ENCODE measurements at places on chromosomes 5 and 9.
A peak's percentile ranks its signal among the peaks of the same experiment; 100 is the strongest.

DNA sequence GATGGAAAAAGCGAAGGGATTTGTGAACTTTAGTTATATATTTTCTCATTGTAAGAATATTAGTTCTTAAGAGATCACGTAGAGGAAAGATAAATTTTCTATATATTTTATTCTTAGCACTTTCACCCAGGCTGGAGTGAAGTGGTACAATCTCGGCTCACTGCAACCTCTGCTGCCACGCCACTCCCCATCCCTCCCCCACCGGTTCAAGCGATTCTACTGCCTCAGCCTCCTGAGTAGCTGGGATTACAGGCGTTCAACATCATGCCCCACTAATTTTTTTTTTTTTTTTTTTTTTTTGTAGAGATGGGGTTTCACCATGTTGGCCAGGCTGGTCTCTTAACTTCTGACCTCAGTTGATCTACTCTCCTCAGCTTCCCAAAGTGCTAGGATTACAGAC is 42.6 kb downstream of the RAB24 start:
- no peak for DNase-seq

GRCh38 chr5:62041156-62041756 is 264.8 kb upstream of the KIF2A start:
- no peak for DNase-seq

- DNase-seq: no peak
These were observed 183.3 kb downstream of the MAPKAP1 start for GRCh38 chr9:125523681-125524080.

- no peak for DNase-seq
These were observed 147.3 kb downstream of the TTLL11 start for GRCh38 chr9:121945849-121946248.

DNA sequence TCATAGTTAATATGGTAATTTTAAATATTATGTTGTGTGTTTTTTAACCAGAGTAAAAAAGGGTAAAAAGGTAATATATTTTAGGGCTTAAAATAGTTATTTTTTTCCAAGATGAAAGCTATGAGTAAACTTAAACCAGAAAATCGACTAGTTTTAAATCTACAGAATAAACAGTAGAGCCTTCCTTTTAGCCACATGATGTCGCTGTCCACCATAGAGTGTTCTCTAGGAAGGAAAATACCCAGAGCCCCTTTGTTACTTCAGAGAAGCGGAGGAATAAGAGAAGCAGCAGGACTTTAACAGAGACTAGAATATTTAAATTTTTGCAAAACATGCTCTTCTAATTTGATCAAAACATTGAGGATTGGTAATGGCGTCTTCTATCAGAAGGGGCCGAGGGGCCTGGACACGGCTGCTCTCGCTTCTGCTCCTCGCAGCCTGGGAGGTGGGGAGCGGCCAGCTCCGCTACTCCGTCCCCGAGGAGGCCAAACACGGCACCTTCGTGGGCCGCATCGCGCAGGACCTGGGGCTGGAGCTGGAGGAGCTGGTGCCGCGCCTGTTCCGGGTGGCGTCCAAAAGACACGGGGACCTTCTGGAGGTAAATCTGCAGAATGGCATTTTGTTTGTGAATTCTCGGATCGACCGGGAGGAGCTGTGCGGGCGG is at the start of gene PCDHA2:
Gene PCDHA2, plus strand, starts transcription at position 258 of the 664 bp plus-strand sequence.
- DNase-seq: no peak

DNA sequence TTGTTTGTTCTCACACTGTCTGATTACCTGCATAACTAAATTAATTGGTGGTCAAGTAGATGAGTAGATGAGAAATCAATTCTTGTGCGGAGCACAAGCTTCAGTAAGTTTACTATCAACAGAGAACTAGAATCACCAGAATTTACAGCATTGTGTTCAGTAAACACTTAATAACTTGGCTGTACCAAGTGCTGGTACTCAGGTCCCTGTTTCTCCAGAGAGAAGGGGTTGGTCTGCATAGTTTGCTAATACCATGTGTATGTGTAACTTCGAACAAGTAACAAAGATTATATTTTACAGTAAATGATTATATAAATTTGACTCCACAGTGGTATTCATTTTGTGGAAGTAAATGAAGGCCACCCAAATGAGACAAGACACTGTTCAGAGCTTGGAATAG is 146.3 kb downstream of the PCSK5 start:
- no peak for DNase-seq

DNA sequence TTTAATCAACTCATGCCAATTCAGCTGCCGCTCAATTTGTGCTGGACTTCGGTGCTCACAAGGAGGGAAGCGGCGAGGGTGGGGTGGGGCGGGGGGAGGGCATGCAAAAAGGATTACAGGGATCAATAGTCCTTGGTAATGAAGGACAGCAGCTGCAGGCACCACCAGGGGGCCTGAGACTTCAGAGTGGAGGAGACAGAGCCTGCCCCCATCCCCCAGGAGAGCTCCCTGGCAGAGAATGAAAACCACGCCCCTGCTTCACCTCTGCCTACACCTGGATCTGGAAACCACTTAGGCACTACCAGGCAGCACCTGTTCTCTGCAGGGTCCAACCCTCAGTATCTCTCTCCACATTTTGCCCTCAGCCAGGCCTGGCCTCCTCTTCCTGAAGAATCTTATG is 155.6 kb downstream of the TRIM32 start:
- DNase-seq: no peak

DNA sequence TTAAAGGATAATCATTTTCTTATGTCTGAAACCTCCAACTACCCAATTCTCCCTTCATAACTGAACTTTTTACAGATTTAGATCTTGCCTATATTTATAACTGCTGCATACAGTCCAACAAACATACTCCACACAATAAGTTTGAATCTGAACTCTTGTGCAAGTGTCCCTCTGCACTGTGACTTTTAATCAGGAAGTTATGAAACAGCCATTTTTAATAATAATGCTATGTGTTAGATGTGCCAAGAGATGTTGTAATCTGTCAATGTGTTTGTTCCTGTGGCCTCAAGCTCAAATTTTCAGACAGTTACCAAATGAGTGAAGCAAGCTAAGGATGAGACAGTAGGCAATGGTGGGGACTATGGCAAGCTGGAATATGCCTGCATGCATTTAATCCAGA is 57.6 kb upstream of the MTAP start:
- no peak for DNase-seq

GRCh38 chr5:128349044-128349858 is 188.8 kb downstream of the FBN2 start:
- peak; percentile 4 for DNase-seq

DNA sequence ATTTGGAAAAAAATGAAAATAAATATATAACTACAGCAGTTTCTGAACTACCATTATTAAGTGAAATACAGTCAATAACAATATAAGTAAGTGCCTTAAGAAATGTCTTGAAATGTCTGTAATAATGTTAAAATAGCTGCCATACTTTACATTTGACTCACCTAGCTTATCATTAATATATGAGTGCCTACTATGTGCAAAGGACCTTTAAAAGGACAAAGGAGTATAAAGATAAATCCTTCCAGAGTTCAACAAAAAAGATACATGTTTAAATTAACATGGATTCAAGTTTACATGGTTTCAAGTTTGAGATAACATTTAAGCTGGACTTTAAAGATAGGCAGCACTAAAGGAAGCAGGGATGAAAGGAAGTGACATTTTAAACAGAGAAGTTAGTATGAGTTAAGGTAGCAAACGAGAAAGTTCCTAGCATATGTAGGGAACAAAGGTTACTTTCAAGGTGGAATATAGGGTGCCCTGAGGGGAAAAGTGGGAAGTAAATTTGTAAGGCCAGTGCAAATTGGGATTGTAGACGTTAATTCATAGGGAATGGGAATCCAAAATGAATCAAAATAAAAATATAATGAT is 8.9 kb downstream of the ITGA1 start:
- DNase-seq: no peak

DNA sequence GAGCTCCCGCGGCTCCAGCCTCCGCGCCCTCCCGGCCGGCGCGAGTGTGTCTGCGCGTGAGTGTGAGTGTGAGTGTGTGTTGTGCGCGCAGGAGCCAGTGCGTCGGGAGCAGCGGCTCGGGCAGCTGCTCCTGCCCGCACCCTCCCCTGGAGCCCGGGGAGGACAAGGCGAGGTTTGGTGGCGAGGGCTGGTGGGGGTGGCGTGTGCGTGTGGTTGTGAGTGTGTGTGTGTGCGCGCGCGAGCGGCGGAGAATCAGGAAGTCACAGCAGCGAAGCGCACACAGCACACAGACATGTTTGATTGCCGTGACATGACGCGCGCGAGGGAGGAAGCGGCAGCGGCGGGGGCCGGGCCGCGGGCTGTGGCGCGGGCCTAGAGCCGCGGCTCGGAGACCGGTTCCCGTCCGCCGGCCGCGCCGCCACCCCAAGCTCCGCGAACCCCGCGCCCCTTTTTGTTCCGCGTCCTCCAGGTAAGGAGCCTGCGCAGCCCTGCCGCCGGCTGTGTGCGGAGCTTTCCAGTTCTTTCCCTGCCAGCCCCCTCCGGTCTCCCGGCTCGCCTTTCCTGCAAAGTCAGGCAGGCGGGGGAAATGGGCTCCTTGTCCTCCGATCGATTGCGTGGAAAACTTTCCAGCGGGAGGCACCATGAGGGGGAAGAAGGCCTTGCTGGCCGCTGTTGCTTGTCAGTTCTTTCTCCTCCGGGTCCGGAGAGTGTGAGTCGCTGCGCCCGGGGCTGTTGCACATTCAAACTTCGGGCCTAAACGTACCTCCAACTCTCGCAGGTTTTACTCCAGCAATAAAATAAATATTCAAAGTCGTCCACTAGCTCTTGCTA is 2.4 kb downstream of the SMARCA2 start:
- peak; percentile 30 for DNase-seq

- DNase-seq: no peak
These were observed 687.4 kb downstream of the PRR16 start for GRCh38 chr5:121151534-121151933.
